Aortic smooth muscle cell (primary cell): ENCODE measurements at places on chromosomes 5 and 9. TPM values are rescaled to one million over a fixed set of nuclear protein-coding genes. Genes with fewer than 3 reads are reported as not detected.

Gene PHPT1
- total RNA-seq, result 161 and 208 TPM in 2 replicates

Gene SPINK4
- not detected in 2 replicates for total RNA-seq

Gene CDH6
- total RNA-seq, result 44.7 and 76.2 TPM in 2 replicates

Gene ITGA1
- 97.9 and 136 TPM in 2 replicates for total RNA-seq

Gene TEX48
- total RNA-seq, result not detected in 2 replicates

Gene CCL27
- not detected in 2 replicates for total RNA-seq

Gene OGN
- 2.0 and 16.8 TPM in 2 replicates for total RNA-seq

Gene PCDHA4
- 0.26 and 0.37 TPM in 2 replicates for total RNA-seq

Gene PAX5
- total RNA-seq, result not detected in 2 replicates

Gene MRPS2
- 10.8 and 13.6 TPM in 2 replicates for total RNA-seq

Gene PCDH1
- 5.7 and 7.0 TPM in 2 replicates for total RNA-seq

Gene IL5
- not detected in 2 replicates for total RNA-seq

Gene SPATA9
- total RNA-seq, result 0.13 TPM in 1 of 2 replicates, not detected in the other

Gene ANKRD18B
- total RNA-seq, result under 0.01 TPM in 1 of 2 replicates, not detected in the other

Gene SCGB3A2
- not detected in 2 replicates for total RNA-seq

Gene SPAAR
- total RNA-seq, result 0.12 and 0.26 TPM in 2 replicates

Gene ROR2
- total RNA-seq, result 0.13 and 0.62 TPM in 2 replicates

Gene TAF11L12
- not detected in 2 replicates for total RNA-seq

Gene PCDHB4
- total RNA-seq, result 0.68 and 0.79 TPM in 2 replicates

Gene IFNE
- 17.2 and 24.6 TPM in 2 replicates for total RNA-seq
